ENCODE measurements at places on chromosomes 1 and 21.

- no peak for DNase-seq
- H3K27me3 ChIP-seq: no peaks in the 10 kb centered on the region
These were observed 477.2 kb downstream of the BRINP3 start for GRCh38 chr1:190000365-190000872.

- peak overlapping the region; percentile 92 for H3K27ac ChIP-seq
- peaks cover 10% of the 10 kb centered on the region for H3K4me1 ChIP-seq
- H3K36me3 ChIP-seq: no peaks in the 10 kb centered on the region
- no peak overlapping the region for H3K4me3 ChIP-seq
- peak; percentile 88 for DNase-seq
- H3K27me3 ChIP-seq: no peaks in the 10 kb centered on the region
These were observed 151.0 kb downstream of the CDC7 start for GRCh38 chr1:91651661-91652071.

GRCh38 chr21:41167348-41168342 is at the start of gene BACE2:
Gene BACE2 (plus strand): TSS chr21:41168160. CDS start chr21:41168264, 104 bp downstream.
- DNase-seq: peak; percentile 80
- H3K4me3 ChIP-seq: peak within 1 kb of the TSS; percentile 70
- H3K4me1 ChIP-seq: no peaks in the 10 kb centered on the region
- no peaks in the 10 kb centered on the region for H3K36me3 ChIP-seq
- peak within 1 kb of the TSS; percentile 85 for H3K27ac ChIP-seq
- no peaks in the 10 kb centered on the region for H3K27me3 ChIP-seq

GRCh38 chr1:220032911-220033310 is 13.4 kb downstream of the EPRS1 start:
- H3K27me3 ChIP-seq: no peaks in the 10 kb centered on the region
- no peaks in the 10 kb centered on the region for H3K36me3 ChIP-seq
- H3K27ac ChIP-seq: no peak overlapping the region
- H3K4me1 ChIP-seq: no peaks in the 10 kb centered on the region
- DNase-seq: no peak

GRCh38 chr21:36320421-36321324 is 676 bp downstream of the MORC3 start:
- peak; percentile 69 for DNase-seq
- no peaks in the 10 kb centered on the region for H3K27me3 ChIP-seq
- peak overlapping the region; percentile 99 for H3K27ac ChIP-seq
- no peaks in the 10 kb centered on the region for H3K36me3 ChIP-seq

Measured in ovary (tissue), 10 donors.